ENCODE measurements at places on chromosomes 4 and X.
A peak's percentile ranks its signal among the peaks of the same experiment; 100 is the strongest.

DNA sequence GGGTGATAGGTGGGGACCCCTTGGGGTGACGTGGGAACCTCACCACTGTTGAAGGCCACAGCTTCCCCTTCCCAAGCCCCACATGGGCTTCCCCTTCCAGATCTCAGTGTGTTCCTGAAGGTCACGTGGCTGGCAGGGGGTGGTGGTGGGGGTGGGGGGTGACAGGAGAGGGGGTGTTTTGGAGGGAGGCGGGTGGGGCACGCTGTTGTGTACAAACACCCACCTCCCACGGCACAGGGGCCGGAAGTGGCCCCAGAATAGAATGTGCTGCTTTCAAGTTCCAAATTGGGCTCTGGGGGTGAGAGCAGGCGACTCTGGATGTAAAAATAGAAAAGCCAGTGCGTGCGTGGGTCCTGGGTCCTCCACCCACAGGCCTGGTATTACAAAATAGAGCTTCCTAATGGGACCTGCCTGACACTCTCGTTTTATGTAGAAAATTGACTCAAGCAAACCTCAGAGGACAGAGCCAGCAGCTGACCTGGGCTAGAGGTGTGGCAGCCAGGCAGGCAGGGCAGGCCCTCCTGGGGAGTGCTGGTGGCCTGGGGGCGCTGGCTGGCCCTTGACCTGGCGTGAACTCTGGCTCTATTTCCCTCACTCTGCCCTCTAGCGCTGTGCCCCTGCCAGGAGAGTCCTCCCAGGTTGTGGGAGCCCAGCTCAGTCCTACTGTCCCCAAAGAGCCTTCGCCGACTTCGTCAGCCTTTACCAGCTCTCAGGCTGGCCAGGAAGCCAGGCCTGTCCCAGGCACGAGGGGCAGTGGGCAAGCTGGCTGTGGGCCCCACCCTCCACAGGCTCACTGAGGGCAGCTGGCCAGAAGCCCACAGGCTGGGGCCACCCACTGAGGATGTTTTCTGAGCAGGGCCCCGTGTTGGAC lies 5.4 kb upstream of the SH3BP2 start:
- DNase-seq: peak; percentile 49

DNA sequence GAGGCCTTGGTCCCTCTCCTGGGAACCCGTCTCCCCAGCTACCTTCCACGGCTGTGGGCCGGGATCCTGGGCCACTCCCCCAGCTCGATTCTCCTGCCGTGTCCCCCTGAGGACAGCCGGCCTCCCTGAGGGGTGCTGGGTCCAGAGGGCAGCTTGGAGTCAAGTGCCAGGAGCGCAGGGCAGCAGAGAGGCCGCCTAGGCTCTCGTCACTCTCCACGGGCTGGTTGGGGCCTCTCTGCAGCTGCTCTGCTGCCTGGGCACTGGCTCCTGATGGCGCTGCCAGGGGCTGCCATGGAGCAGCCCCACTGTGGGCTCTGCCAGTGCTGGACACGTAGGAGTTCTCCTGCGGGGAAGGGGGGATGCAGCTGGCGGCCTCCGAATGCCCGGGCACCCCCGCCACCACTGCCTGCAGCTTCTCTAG lies 6.7 kb downstream of the IRAK1 start:
- no peak for DNase-seq

DNA sequence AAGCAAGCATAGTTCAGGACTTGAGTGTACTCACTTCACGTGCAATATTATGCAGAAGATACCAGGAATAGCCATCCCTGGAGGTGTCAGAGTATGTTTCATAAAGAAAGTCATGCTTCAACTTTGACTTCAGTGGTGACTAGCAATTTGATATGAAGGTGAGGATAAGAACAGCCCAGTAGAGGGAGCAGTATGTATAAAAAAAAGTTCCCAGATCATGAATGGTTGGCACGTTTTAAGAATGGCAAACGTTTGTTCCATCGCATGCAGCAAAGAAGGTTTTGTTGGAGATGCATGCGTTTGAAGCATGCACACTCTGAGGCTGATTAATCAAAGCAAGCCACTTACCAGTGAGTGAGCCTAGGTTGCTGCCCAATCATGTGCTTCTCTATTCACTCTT lies 33.5 kb upstream of the SLITRK4 start:
- DNase-seq: no peak

GRCh38 chr4:38188631-38189101 lies 228.5 kb downstream of the PTTG2 start:
- no peak for DNase-seq

- DNase-seq: no peak
Observed at GRCh38 chrX:76931518-76931917, 504.0 kb downstream of the MAGEE1 start.

- DNase-seq: no peak
Observed at GRCh38 chr4:41325901-41326300, 69.2 kb downstream of the UCHL1 start.

- no peak for DNase-seq
Observed at GRCh38 chr4:121690001-121690400, 6.8 kb downstream of the ANXA5 start.

- DNase-seq: no peak
Observed at GRCh38 chr4:133148690-133149363, at the start of gene PCDH10. PCDH10 (plus strand) TSS chr4:133149294; CDS start chr4:133150141, 847 bp downstream.

- DNase-seq: no peak
Observed at GRCh38 chr4:72791054-72791453, 222.0 kb upstream of the ADAMTS3 start.

- DNase-seq: no peak
Observed at GRCh38 chrX:21770631-21771321, 12.9 kb upstream of the SMPX start.

GRCh38 chrX:16125520-16126149 lies 2.3 kb downstream of the GRPR start:
- no peak for DNase-seq

DNA sequence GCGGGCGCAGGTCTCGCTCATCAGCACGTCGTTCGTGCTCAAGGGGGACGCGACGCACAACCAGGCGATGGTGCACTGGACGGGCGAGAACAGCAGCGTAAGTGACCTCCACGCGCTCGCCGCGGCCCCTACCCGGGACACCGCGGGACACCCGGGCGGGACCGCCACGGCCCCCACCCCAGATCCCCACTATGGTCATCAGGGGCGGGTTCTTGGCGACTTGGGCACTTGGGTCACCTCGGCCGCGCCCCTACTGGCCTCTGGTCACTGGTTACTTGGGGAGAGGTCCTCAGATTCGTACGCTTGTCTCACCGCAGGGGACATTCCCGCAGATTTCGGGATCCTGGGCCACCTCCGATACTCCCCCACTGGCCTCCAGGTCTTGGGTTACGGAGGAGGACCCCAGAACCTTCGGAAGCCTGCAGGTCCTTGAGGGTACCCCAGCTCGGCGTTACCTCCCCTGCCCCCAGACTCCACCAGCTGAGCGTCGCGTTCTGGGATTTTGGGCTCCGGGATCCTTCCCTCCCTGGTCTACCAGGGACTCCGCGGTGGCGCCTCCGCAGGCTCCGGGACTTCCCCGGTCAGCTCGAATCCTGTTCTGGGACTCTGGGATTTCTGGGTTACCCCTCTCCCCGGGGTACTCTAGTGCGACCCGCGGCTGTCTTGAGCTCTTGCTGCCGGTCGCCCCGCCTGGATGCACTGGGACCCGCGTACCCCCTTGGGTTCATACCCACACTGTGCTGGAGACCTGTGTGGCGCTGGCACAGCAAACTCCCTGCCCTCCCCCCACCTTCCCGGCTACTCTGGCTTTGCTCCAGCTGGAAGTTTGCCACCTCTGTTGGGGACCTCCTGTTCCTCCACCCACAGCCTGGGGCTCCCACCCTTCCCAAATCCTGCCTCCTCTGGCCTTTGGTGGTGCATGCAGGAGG lies 956 bp downstream of the SORCS2 start:
- no peak for DNase-seq

GRCh38 chrX:63746278-63746677 lies 38.7 kb downstream of the ARHGEF9 start:
- DNase-seq: no peak

DNA sequence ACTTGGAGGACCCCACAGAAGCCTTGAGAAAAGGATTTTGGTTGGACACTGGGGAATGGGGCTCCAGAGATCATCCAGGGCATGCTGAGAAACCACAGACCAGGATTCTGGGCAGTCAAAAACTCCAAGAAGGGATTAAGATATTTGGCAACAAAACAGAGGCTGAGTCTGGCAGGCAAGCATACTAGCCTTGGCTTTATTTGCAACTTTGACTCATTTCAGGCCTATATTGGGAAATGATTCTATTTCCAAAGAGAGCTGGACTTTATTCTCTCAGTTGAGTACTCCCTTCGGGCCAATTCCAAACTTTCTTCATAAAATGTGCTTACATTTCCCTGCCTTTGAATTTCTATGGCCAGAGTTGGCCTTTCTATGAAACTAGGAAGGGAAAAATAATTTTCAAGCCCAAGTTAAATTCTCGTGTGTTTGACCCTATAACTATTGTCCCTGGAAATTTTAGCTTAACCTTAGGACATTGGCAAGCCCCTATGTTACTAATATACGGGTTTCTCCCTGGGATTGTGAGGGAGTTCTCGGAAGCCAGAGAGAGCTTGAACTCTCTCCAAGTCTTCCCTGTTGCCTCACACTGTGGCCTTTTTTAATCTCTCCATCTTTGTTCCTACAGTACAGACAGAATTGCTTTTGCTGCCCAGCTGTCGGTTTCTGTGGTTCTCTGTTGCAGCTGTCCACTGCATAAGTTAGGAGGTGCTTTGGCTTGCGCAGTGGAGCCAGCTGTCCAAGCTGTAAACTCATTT lies 112.6 kb upstream of the FAM9A start:
- no peak for DNase-seq

DNA sequence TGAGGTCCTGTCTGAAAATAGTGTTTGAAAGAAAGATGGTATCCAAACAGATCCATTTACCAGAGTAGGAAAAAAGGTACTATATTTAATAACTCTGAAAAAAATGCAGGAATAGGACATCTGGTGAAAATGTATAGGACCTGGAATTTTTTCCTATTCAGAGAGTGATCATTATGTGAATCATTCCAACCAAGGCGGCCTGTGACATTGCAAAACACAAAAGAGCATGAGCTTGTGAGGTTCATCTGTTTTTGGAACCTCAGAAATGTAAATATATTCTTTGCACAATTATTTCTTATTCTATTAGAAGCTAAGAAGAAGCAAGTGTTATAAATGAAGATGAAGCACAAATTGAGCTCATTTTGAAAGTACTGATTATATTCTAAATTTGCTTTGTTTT lies 2.0 kb downstream of the C4orf51 start:
- DNase-seq: no peak

DNA sequence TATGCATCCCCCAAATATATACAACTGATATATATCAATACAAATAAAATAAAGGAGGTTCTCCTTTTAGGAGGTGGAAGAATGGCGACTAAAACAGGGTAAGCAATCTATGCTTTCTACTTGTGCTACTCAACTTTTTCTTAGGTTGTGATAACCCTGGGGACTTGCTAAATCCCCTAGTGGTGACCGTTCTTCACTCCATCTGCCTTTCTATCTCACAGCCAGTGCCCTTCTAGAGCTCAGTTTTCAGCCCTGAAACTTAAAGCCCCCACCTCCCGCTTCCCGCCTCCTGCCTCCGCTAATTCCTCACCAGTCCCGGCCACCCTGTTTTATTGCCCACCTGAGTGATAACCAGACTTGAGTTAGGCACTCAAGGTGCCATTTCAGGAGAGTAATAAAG lies 15.5 kb upstream of the ESX1 start:
- no peak for DNase-seq

- no peak for DNase-seq
Observed at GRCh38 chr4:25184056-25184455, 23.8 kb upstream of the SEPSECS start.

- no peak for DNase-seq
Observed at GRCh38 chr4:19021617-19022016, 1000.1 kb upstream of the LCORL start.

DNA sequence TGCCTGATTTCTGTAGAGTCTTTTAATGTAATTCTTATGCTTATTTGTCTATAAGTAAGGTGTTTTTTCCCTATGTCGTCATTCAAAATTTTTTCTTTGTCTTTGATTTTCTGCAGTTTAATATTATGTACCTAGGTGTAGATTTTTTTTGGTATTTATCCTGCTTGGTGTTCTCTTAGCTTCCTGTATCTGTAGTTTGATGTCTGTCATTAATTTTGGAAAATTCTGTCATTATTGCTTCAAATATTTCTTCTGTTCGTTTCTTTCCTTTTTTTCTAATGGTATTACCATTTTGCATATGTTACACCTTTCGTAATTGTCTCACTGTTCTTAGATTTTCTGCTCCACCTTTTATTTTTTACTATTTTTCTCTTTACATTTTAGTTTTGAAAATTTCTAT lies 672.5 kb upstream of the KLHL4 start:
- no peak for DNase-seq

- DNase-seq: no peak
Observed at GRCh38 chrX:144896323-144896722, 351.0 kb upstream of the SPANXN1 start.

DNA sequence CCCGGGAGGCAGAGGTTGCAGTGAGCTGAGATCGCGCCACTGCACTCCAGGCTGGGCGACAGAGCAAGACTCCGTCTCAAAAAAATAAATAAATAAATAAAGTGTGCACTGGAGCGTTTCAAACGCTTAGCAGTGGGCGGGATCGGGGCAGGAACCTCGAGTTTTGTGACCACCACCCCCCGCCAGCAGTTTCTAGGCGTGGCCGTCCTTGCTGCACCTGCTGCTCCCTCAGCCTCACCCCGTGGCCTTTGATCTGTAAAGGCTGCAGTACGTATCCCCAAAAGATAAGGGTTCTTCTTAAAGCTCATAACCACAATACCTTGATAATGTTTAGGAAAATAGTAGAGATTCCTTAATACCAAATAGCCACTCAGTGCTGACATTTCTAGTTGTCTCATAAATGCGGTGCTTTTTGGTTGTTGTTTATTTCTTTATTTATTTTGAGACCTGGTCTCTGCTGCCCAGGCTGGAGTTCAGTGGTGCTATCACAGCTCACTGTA lies 33.2 kb downstream of the PCGF3 start:
- DNase-seq: no peak

DNA sequence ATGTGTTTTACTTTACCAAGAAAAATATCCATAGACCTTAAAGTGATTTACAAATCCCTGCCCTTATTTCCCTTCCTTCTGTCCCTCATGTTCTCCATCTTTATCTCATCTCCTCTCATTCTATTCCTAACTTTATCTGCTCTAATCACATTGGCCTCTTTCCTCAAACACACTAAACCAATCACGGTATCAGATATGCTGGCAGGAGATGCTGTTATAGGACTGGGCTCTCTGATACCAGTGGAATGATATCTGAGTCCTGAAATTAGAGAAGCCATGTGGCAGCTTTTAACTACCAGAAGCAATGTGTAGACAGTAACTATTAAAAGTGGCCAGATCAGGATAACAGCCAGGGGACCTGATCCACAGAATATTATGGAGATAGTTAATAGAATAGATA lies 49.9 kb upstream of the GIMD1 start:
- DNase-seq: no peak

GRCh38 chrX:47612418-47612817 lies 7.2 kb downstream of the SYN1 start:
- no peak for DNase-seq

Data from activated gamma-delta T cell treated with anti-CD3 and anti-CD28 coated beads, Interleukin-2, amount 50 U/mL, for 16 hours (primary cell).